ENCODE measurements at places on chromosomes 7 and 10. TPM values are rescaled to one million over a fixed set of nuclear protein-coding genes. Genes with fewer than 3 reads are reported as not detected.
A peak's percentile ranks its signal among the peaks of the same experiment; 100 is the strongest.

The ADCY1 gene
- total RNA-seq, result 0.51 TPM

The EBLN1 gene
- total RNA-seq, result not detected

DNA sequence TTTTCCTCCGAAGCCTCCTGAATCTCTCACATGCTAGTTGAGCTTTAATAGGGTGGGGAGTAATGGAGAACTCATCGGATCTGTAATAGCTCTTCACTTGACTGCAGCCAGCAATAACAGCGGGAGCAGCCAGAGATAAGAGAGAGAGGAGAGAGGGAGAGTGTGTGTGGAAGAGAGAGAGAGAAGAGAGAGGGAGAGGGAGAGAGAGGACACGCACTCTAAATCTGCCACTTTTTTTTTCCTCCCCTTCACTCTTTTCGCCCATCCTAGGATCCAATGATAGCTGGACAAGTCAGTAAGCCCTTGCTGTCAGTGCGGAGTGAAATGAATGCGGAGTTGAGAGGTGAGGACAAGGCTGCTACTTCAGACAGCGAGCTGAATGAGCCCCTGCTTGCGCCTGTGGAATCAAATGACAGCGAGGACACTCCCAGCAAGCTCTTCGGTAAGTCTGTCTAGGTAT lies 107.9 kb downstream of the POU6F2 start:
- DNase-seq, result peak; percentile 3

GRCh38 chr7:113657603-113658002 lies 261.2 kb downstream of the PPP1R3A start:
- DNase-seq, result no peak

- no peak for DNase-seq
Measured at GRCh38 chr10:22740180-22740579, 25.8 kb upstream of the PIP4K2A start.

GRCh38 chr7:150471886-150472285 lies 21.5 kb downstream of the GIMAP8 start:
- no peak for DNase-seq

DNA sequence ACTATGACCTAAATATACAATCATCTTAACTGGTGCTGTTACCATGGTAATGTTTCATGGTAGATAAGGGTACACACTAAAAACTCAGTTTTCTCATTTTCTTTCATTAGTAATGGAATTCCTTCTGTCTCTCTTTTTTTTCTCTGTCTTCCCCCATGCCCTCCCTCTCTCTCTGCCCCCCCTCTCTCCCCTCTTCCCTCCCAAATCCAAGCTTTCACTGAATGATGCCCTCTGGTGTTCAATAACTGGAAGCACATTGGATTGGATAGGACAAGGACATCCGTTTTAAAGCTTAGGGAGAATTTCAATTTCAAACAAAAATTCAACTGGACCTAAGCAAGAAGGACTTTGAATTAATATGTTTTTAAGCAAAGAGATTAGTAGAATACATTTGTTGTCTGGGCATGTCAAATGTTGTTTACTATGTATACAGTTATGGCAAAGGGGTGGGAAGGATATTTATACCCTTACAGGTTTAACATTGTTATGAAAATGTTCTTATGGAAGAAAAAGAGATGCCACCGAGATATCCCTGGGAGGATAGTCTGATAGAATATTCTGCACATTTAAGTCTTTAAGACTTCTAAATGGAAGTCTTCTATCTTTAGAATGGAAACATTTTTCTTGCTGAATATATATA lies 6.1 kb downstream of the CHRM2 start:
- no peak for DNase-seq

Measured in epithelial cell of proximal tubule (primary cell).